ENCODE measurements at places on chromosomes 4 and X.
A peak's percentile ranks its signal among the peaks of the same experiment; 100 is the strongest.

- peak; percentile 48 for DNase-seq
Measured at GRCh38 chr4:156100651-156101050, 147.0 kb upstream of the CTSO start.

DNA sequence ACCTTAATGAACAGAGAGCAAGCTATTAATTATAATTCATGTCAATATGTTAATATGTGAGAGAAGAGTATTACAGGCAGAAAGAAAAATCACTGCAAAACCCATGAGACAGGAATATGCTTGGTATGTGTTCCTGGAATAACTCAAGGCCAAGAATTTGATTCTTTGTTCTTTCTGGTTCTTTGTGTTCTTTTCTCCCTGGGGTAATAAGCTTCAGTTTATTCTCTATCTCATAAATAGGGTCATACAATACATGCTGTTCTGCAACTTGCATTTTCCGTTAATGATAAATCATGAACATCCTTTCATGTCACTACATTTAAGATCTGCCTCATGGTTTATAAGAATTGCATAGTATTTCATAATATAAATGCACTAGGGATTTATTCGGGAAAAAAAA, 16.8 kb upstream of the THOC2 start:
- peak; percentile 36 for DNase-seq

GRCh38 chr4:98519268-98519977, 139.0 kb downstream of the TSPAN5 start:
- peak; percentile 93 for DNase-seq

GRCh38 chr4:186725469-186726425, 2.1 kb upstream of the FAT1 start:
- DNase-seq, result peak; percentile 93

DNA sequence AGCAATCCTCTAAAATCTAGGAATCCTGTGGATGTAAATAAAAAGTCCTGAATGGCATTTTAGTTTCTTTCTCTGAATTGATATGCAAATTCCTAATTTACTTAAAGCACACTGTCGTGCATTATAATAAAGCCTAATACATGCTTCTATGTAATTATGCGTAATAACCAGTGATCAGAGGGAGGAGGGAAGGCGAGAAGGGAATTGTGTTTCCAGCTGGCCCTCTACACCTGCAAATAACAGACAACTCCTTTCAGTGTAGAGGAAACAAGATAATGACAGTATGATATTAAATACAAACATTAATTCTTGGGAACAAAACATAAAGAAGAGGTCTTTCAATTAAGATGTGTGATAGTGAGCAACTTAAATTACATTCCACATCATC, 419.6 kb upstream of the LCORL start:
- DNase-seq, result no peak

DNA sequence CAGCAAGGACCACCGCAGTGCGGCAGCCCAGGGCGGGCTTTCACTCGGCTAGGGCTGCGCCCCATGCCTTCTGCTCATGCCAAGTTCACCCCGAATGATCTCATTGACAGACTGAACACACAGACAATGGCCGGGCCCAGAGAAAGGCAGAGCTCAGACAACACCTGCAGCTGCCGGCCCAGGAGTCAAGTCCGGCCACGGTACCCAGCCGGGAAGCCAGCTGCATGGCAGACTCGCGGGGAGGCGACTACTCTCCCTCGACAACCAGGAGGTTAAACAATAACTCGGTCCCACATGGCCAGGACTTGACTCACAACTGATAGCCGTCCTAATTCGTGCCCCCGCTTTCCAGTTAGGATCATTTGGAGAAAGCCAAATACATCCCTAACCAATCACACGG, 50.4 kb downstream of the ABLIM2 start:
- DNase-seq, result no peak

GRCh38 chr4:74583089-74583700, 138.3 kb downstream of the AREG start:
- peak; percentile 62 for DNase-seq
